Upper lobe of left lung (tissue), 6 donors: ENCODE measurements at places on chromosomes 1 and 21.

- no peak for DNase-seq
- no peaks in the 10 kb centered on the region for H3K27me3 ChIP-seq
- no peaks in the 10 kb centered on the region for H3K36me3 ChIP-seq
- H3K27ac ChIP-seq, result no peak overlapping the region
- no peak overlapping the region for H3K4me3 ChIP-seq
Observed at GRCh38 chr1:197841883-197842553, 60.4 kb upstream of the C1orf53 start.

GRCh38 chr1:151994956-151995355 is 1.3 kb upstream of the S100A10 start:
- no peak overlapping the region for H3K4me3 ChIP-seq
- H3K27me3 ChIP-seq, result no peaks in the 10 kb centered on the region
- H3K4me1 ChIP-seq, result peaks cover 34% of the 10 kb centered on the region
- peak overlapping the region; percentile 93 for H3K27ac ChIP-seq
- no peak for DNase-seq
- H3K36me3 ChIP-seq, result no peaks in the 10 kb centered on the region

DNA sequence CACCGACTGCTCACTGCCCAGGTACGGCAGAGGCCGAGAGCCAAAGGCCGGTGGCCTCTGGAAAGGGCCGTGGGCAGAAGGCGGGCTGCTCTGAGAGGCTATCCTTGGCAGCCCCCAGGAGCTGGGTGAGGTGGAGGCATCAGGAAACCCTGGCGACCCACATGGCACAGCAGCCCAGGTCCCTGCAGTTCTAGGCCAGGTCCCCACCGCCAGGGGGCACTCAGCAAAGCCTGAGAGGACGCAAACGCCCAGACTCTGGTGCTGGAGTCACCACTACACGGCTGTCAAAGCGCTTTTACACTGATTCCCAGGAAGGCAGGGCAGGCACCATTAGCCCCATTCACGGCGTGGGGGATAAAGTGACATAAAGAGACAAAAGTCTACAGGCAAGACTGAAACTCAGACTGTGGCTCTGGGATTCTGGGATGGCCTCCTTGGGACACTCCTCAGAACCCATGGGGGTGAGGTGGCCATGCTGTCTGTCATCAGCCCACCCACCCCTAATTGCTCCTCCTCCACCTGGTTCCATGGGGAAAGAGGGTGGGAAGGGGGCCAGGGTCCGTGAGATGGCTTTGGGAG is 4.9 kb downstream of the PLEKHG5 start:
- no peak overlapping the region for H3K4me3 ChIP-seq
- H3K4me1 ChIP-seq, result peaks cover 44% of the 10 kb centered on the region
- peak; percentile 87 for DNase-seq

- no peaks in the 10 kb centered on the region for H3K27me3 ChIP-seq
- H3K36me3 ChIP-seq, result no peaks in the 10 kb centered on the region
- H3K4me3 ChIP-seq, result no peak overlapping the region
- no peaks in the 10 kb centered on the region for H3K4me1 ChIP-seq
- no peak overlapping the region for H3K27ac ChIP-seq
- no peak for DNase-seq
Observed at GRCh38 chr21:45447821-45448220, 42.9 kb downstream of the COL18A1 start.

DNA sequence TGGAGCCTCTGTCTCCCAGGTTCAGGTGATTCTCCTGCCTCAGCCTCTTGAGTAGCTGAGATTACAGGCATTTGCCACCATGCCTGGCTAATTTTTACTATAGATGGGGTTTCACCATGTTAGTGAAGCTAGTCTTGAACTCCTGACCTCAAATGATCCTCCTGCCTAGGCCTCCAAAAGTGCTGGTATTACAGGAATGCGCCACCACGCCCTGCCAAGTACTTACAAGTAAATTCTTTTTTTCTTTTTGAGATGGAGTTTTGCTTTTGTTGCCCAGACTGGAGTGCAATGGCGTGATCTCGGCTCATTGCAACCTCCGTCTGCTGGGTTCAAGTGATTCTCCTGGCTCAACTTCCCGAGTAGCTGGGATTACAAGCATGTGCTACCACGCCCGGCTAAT is 42.5 kb downstream of the RPRD2 start:
- peaks cover 27% of the 10 kb centered on the region for H3K4me1 ChIP-seq
- no peak overlapping the region for H3K27ac ChIP-seq
- no peak overlapping the region for H3K4me3 ChIP-seq
- H3K27me3 ChIP-seq, result no peaks in the 10 kb centered on the region
- DNase-seq, result no peak
- no peaks in the 10 kb centered on the region for H3K36me3 ChIP-seq

DNA sequence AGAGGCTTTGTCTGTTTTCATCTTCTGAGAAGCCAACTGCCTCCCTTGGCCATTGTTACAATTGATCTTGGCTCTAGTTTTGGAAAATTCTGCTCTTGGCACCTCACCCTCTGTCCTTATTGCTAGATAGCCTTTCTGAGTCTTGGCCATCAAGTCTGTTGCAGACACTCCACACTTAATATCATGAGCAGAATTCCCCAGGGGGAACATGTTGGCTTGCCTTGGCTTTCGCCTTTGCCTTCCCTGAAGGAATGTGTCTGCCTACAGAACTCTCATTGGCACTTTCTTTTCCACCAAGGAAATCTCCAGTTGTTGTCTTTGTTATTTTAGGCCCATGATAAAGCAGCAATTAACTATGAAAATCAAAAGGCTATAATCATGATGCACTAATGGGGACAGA is 42.7 kb upstream of the LDLRAP1 start:
- H3K36me3 ChIP-seq, result peaks cover 21% of the 10 kb centered on the region
- H3K4me3 ChIP-seq, result no peak overlapping the region
- no peak for DNase-seq
- no peak overlapping the region for H3K27ac ChIP-seq
- no peaks in the 10 kb centered on the region for H3K4me1 ChIP-seq

GRCh38 chr1:30684259-30684658 is 39.1 kb downstream of the MATN1 start:
- no peak for DNase-seq
- peaks cover 12% of the 10 kb centered on the region for H3K4me1 ChIP-seq
- no peak overlapping the region for H3K27ac ChIP-seq

DNA sequence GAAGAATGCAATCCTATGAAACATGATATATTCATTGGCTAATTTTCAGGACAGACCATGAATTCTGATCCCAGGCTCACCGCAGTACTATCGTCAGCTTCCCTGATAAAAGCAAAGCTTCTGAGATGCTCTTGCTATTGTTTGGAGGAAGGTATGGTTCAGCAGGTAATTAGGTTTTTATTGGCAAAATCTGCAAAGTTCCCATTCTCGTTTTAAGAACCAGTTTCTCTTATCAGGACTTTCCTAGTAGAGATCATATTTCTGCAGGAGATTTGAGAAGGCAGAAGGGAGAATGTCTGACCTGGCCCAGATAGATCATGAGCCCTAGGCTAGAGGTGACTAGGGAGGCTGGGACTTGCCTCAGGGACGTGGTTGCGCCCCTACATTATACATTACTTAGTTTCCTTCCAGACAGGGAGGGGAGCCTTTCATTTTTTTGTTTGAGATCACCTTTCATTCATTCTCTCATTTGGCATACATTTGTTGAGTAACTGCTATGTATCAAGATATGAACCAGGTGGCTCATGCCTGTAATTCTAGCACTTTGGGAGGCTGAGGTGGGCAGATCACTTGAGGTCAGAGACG is 108.8 kb downstream of the NRIP1 start:
- H3K36me3 ChIP-seq, result no peaks in the 10 kb centered on the region
- no peak overlapping the region for H3K27ac ChIP-seq
- no peak for DNase-seq
- H3K4me1 ChIP-seq, result no peaks in the 10 kb centered on the region

DNA sequence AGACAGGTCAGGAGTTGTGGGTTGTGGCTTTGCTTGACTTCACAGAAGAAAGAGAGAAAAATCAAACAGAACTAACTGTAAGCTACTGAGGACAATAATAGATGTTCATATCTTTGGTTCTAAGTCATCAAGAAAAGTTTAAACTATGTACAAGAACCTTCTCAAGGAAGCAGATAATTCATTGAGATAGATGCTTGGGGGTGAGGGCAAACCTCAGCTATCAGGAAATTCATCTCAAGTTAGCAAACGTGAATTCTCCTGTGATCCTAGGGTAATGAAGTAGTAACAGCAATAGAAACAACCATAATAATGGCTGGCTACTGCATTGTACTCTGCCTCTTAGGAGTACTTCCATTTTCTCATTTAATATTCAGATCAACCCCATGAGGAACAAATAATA is 506.2 kb downstream of the PLPP3 start:
- no peaks in the 10 kb centered on the region for H3K27me3 ChIP-seq
- no peaks in the 10 kb centered on the region for H3K36me3 ChIP-seq
- H3K4me3 ChIP-seq, result no peak overlapping the region
- no peaks in the 10 kb centered on the region for H3K4me1 ChIP-seq
- no peak for DNase-seq

GRCh38 chr1:116513956-116514355 is 56.9 kb downstream of the CD58 start:
- no peaks in the 10 kb centered on the region for H3K27me3 ChIP-seq
- no peak overlapping the region for H3K4me3 ChIP-seq
- H3K4me1 ChIP-seq, result peaks cover 17% of the 10 kb centered on the region
- no peak overlapping the region for H3K27ac ChIP-seq

DNA sequence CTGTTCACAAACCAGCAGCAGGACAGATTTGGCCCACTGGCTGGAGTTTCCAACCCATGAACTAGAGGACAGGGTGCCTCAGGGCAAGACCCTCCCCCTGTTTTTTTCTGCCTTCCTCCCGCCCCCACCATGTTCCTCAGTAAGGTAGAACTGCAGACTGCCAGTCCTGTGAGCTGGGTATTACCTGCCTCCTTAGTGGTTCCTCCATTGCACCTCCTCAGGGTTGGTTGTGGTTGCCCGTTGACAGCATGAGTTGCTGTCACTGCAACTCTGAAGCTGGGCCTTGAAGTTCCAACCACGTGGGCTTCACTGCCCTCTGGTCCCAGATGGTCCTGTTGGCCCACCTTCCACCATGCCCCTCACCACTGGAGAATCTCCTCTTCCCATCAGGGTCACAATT is 28.8 kb downstream of the TENT5C start:
- H3K4me3 ChIP-seq, result no peak overlapping the region
- no peaks in the 10 kb centered on the region for H3K27me3 ChIP-seq
- no peaks in the 10 kb centered on the region for H3K36me3 ChIP-seq
- no peak for DNase-seq

- DNase-seq, result no peak
- H3K4me3 ChIP-seq, result no peak overlapping the region
- H3K27me3 ChIP-seq, result no peaks in the 10 kb centered on the region
- peaks cover 5% of the 10 kb centered on the region for H3K36me3 ChIP-seq
- H3K4me1 ChIP-seq, result peaks cover 18% of the 10 kb centered on the region
- H3K27ac ChIP-seq, result no peak overlapping the region
Observed at GRCh38 chr1:201590474-201590873, 51.5 kb downstream of the NAV1 start.

DNA sequence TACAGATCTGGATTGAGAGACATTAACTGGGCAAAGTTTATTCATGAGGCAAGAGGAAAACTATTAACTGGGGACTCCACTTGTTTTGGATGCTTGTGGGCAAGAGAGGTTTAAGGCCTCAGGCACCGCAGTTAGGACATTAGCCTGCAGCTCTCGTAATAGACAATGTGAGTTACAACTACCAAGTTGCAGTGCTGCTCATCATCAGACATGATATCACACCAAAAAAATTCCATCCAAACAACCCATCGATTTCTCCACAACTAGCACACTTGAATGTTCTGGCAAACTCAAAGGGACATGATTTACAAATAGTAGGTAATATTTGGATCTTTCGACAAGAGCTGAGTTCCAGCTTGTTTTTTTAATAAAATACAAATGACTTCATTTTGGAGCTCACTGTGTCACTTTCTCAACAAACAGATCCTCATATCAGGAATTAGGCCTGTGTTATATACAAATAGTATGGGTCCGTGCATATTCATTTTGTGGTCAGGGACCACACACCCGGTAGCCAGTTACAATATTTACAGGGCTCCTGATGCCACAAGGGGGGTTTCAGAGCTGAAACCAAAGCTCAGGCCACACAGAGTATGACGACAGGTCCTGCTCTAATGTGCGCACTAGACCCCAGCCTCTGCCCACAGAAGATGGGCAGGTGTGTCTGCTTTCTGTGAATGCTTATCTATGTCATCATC is 128.0 kb downstream of the TGFBR3 start:
- H3K27ac ChIP-seq, result peak overlapping the region; percentile 40
- H3K36me3 ChIP-seq, result no peaks in the 10 kb centered on the region
- no peak overlapping the region for H3K4me3 ChIP-seq
- DNase-seq, result no peak
- H3K27me3 ChIP-seq, result no peaks in the 10 kb centered on the region
- H3K4me1 ChIP-seq, result peaks cover 7% of the 10 kb centered on the region

DNA sequence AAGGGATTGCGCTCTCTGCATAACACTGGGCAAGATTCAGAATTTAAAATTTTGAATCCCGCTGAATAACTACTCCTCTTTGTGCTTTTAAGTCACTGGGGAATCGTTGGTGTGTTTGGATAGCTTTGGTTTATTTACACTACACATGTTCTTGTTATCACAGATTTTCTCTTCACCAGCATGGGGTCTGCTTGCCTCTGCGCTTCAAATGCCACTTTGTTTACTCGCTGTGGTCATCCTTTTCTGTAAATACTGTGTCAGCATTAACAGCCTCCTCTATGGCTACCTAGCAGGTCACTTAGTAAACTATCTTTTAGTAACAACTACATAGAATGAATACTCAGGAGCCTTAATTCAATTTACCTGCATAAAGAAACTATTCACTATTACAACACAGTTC is 14.4 kb upstream of the KCNH1 start:
- H3K27me3 ChIP-seq, result no peaks in the 10 kb centered on the region
- no peaks in the 10 kb centered on the region for H3K36me3 ChIP-seq
- DNase-seq, result no peak

DNA sequence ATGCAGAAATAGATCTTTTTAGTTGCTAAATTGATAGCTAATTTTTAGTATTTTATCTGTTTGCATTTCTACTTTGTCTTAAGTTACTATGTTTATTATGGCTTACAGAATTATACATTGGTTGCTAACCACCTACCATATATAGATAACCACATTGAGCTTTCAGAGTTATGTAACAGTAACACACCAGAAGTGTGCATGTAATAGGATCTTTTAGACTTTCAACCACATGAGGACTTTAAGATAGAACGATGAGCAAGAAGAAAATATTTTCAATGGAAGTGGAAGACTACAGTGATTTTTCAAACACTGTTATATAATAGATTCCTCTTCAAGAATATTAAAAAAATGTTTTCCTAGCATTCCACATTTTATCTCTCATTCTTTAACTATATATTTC is 28.8 kb downstream of the TOR1AIP1 start:
- DNase-seq, result no peak
- H3K27ac ChIP-seq, result no peak overlapping the region
- H3K4me1 ChIP-seq, result no peaks in the 10 kb centered on the region

GRCh38 chr1:66439031-66439740 is 94.8 kb upstream of the SGIP1 start:
- H3K27ac ChIP-seq, result peak overlapping the region; percentile 64
- H3K36me3 ChIP-seq, result no peaks in the 10 kb centered on the region
- H3K4me1 ChIP-seq, result peaks cover 11% of the 10 kb centered on the region
- no peak for DNase-seq
- H3K27me3 ChIP-seq, result no peaks in the 10 kb centered on the region

DNA sequence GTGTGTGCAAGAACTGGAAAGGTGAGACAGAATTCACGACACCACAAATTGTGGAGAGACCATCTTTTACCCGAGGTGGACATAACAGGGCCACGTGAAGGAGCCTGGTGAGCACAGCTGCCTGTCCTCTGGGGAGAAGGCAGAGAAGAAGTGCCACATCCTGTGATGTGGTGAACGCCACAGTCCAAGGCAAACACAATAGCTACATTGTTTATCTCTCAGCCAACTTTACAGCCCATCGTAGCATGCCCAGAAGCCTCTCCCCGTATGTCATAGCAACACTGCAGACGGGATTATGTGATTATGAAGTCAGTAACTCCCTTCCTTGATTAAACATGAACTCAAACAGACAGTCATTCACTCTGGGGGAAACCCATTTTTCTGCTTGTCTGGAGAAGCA is 612.2 kb downstream of the SMYD3 start:
- H3K27me3 ChIP-seq, result no peaks in the 10 kb centered on the region
- no peaks in the 10 kb centered on the region for H3K4me1 ChIP-seq
- no peak for DNase-seq
- H3K36me3 ChIP-seq, result no peaks in the 10 kb centered on the region
